ENCODE measurements at places on chromosomes 7 and 10.

DNA sequence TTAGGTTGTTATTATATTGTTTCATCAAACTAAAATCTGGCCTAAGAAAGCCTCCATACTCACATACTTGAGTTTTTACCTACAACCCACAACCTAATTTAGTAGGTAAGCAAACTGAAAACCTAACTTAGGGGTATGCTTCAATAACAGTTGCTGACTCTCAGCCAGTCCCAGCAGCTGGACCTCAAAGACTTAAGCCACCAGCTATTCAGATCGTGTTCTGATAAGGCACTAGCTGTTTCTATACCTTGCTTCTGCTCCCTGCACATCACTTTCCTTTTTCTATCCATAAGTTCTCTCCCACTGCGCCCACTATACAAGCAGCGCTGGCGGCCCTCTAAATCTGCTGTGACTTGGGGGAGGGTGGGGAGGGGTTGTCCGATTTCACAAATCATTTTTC is 42.3 kb downstream of the SUGCT start:
- no peak for DNase-seq

GRCh38 chr10:62669341-62669740 is 135.2 kb upstream of the ADO start:
- DNase-seq: no peak

GRCh38 chr10:114925587-114926586 is 12.1 kb upstream of the TRUB1 start:
- DNase-seq: no peak

GRCh38 chr10:87552248-87552929 is 47.7 kb downstream of the MINPP1 start:
- no peak for DNase-seq

DNA sequence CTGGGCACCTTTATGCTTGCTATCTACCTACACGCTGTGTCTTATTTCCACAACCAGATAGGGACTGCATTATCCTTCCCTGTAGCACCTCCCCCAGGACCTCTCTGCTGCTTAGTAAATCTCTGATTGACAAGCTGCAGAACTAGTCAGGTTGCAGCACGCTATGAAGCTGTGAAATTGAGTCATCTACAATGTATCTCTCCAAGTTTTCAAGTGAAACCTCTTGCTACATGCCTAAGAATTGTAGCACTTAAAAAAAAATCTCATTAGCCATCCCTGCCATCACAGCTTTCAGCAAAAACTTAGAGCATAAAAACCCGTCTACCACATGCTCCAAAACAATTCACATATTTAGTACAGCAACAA is 69.7 kb upstream of the FGFR2 start:
- no peak for DNase-seq

DNA sequence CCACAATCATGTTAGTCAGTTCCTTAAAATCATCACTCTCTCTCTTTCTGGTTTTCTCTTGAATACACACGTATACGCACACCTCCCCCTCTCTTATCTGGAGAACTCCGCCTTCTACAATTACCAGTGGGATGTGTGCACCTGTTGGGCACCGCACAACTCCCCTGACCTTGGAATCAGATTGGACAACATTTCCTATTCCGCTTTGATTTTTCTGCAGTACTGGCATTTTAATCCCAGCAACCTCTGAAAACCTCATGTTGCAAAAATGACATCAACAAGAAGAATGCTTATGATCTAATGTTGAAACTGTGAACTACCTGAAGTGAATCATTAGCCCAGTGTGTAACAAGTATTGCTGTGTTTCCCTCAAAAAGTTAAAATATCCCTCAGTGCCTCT is 109.6 kb downstream of the KIAA1217 start:
- DNase-seq: no peak

GRCh38 chr10:123297175-123297574 is 143.0 kb downstream of the BUB3 start:
- no peak for DNase-seq

DNA sequence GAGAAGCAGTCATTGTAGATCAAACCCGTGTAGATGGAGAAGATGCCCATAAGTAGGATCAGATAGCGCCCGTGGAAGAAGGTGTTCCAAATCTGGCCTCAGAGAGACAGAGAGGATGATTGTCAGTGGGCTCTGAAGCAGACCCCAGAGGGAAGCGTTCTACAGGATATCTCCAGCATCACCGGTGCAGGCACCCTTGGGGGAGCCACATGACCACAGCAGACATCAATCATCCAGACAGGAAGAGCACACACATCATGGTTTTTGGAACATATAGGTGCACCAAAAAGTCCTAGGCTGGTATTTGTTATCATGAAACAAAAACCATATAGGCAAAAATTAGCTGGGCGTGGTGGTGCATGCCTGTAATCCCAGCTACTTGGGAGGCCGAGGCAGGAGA is 44.0 kb upstream of the SVOPL start:
- no peak for DNase-seq

GRCh38 chr7:16923019-16923418 is 41.2 kb upstream of the AGR3 start:
- DNase-seq: no peak

GRCh38 chr7:512541-513311 is 6.9 kb downstream of the PDGFA start:
- DNase-seq: no peak

GRCh38 chr7:142556740-142557139 is 192.5 kb upstream of the PRSS1 start:
- DNase-seq: no peak

- DNase-seq: no peak
Measured at GRCh38 chr10:61554925-61555324, 101.7 kb upstream of the TMEM26 start.

Measured in activated CD8-positive, alpha-beta memory T cell treated with anti-CD3 and anti-CD28 coated beads for 1 hour (primary cell).